ENCODE measurements at places on chromosomes 2 and 18.

GRCh38 chr18:13649397-13650390 lies 76.7 kb downstream of the FAM210A start:
- DNase-seq: no peak

GRCh38 chr2:62577994-62578781 lies 72.2 kb upstream of the TMEM17 start:
- no peak for DNase-seq

- DNase-seq: no peak
These were observed 106.4 kb downstream of the CTAGE1 start for GRCh38 chr18:22311301-22311700.

DNA sequence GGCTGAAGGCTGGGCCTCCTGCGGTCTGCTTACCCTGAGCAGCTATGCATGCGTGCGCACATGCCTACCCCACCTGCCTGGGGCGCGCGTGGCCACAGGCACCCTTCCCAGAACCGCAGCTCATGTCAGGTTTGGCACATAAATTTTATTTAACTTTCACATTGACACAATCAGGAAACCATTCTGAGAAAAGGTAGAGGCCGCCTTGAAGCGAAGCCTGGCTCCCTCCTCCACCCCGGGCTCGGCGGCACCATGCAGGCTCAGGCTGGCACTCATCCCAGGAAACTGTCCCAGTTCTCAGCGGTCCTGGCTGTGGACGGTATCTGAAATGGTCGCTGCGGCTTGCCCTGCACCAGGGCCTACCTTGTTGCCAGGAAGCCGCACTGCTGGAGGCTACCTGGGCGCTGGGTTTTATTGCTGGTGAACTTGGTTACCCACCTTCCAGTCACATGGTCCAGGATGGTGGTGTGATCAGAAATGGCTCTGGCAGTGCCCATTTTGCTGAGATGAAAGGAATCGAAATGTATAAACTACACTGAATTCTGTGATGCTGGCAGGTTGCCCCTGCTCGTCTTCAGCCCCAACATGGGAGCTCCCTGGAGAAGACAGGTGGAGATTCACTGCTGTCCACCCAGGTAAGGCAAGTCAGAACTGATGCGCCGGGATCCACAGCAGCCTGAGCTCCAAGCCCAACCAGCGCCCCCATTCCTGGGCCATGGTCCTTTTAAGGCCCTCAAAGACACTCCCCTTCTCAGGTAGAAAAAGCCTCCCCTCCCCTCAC lies 25.5 kb downstream of the CHST10 start:
- DNase-seq: no peak

GRCh38 chr2:191888400-191889166 lies 41.7 kb upstream of the CAVIN2 start:
- no peak for DNase-seq

GRCh38 chr2:236568068-236568921 lies 1.3 kb upstream of the ACKR3 start:
- no peak for DNase-seq

- no peak for DNase-seq
These were observed 321.7 kb upstream of the REV1 start for GRCh38 chr2:99811544-99811943.

GRCh38 chr2:128329607-128330006 lies 10.9 kb upstream of the HS6ST1 start:
- DNase-seq: no peak

DNA sequence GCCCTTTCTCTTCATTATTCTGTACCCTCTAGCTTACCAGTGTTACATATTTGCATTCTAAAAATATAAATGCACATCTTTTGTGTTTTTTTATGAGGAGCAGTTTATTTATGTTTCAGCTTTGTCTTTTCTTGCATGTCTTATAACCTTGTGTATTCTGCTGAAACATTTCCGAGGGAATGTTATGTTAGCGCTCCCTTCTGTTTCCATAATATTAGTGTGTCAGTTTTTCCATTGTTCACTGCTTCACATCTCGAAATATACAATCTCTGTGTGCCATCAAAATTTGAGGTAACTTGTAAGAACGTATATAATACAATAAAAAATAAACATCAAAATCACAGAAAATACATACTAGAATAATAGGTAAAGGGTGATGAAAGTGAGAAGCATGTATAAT lies 153.3 kb downstream of the PKP4 start:
- DNase-seq: no peak

DNA sequence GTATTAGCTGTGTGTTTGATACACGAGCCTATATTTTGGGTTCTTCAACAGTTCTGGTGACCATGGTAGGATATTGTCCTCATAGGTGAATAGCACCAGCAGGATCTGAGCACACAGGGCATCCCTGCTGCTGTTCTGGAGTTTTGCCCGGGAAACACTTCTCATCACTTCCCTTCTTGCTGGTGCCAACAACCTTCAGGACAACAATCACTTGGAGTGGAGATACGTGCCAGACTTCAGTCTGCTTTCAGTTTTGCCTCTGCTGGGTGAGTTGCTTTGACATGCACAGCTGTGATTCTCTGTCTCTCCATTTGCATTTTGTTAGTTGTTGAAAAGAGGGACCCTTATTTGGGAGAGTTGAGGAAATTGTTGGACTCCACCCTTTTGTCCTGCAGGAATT lies 1347.2 kb upstream of the DDX18 start:
- DNase-seq: no peak
